ENCODE measurements at places on chromosomes 13 and 19. TPM values are rescaled to one million over a fixed set of nuclear protein-coding genes. Genes with fewer than 3 reads are reported as not detected.

The HSPB6 gene
- total RNA-seq: 0.24 TPM

The CDX2 gene
- total RNA-seq: 0.64 TPM

The TMIGD2 gene
- not detected for total RNA-seq

The ZNF547 gene
- total RNA-seq: 1.4 TPM

The NFIC gene
- 46.7 TPM for total RNA-seq

The RFPL4A gene
- 0.48 TPM for total RNA-seq

The PSG4 gene
- 0.71 TPM for total RNA-seq

The ZFP14 gene
- 1.5 TPM for total RNA-seq
